ENCODE measurements at places on chromosomes 7 and 10.

- DNase-seq, result no peak
These were observed 13.7 kb downstream of the HTRA1 start for GRCh38 chr10:122475100-122475499.

- no peak for DNase-seq
These were observed 764.0 kb upstream of the LRRN3 start for GRCh38 chr7:110326966-110327365.

DNA sequence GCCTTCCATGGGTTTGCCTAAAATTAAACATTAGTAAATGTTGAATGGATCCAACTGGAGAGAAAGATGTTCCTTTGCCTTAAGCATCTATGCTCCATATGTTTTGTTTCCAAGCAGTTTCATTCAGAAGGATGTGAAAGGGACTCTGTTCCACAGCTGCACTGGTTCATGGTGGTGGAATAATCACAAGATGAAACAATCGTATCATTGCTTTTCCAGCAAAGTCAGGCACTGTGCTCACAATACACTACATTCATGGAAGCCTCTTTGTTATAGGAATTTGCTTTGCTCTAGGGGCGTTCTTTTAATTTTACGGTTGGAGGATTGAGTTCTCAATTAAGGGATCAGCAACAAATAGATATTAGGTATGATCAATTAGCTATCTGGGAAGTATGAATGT, 33.8 kb downstream of the RAMP3 start:
- DNase-seq, result no peak

DNA sequence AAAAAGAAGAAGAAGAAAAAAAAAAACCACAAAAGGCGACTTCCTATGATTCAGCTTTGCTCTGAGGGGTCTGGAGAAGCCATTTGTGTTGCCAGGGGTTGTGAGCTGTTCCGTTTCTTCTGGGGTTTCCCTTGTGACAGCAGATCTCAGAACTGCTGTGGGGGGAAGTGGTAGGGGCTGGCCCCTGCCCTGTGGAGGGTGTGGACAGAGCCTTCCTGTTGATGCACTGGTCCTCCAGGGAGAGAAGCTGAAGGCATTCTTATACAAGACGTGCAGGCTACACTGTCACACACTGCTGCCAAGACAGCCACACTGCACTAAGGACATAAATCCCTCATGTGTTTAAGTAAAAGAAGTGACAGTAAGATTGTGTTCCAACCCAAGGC, 17.3 kb upstream of the CSGALNACT2 start:
- DNase-seq, result no peak

- peak; percentile 29 for DNase-seq
These were observed 91.2 kb downstream of the TNS3 start for GRCh38 chr7:47490501-47491265.

- DNase-seq, result no peak
These were observed 6.5 kb downstream of the UROS start for GRCh38 chr10:125816548-125816947.

DNA sequence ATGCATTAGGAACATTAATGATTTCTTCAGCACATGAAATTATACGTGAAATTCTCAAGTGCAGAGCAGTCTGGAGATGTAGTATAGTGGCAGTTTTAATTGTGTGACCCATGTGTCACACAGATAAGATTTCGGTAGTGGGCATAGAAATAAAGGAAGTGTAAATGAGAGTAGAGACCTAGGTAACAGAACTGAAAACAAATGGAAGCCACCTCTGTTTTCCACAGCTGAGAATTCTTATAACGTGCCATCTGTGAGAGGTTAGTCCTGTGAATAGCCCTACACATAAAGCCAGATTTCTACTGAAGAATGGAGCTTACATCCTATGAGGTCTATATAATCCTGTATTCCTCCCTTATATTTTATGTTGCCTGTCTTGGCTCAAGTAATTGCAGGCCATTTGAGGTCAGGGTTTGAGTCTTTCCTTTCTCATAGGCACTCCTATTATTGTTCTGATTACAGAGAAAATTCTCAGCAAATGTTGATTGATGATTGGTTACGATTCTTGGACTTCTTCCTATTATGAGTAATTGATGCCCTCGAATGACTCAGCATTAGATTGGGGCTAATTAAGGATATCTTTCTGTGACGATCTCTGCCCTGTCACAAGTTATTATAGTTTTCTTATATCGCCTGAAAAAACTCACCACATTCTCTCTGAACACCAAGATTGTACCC, 258.2 kb downstream of the KIF20B start:
- no peak for DNase-seq

DNA sequence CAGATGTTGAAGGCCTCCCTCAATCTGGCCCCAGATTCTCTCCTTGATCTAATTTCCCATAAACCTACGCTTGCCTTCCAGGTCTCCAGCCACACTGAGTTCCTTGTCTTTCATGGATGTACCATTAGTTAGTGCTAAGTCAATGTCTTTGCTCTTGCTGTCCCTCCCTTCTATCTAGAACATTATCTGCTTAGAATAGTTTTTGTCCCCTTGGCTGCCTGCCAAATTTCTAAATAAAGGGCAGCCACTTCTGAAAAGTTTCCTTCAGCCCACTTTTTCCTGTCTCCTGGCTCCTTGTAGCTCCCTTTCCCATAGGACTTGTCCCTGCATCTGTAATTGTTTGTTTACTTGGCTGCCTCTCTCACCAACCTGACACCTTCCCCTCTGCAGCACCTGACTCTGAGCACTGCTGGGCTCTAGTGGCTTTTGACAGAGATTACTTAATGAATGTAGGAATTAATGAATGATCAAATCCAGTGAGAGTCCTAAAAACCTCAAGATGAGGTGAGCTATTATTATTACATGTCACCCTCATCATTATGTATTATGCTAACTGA, 58.3 kb downstream of the CXCL12 start:
- DNase-seq, result no peak

- DNase-seq, result no peak
These were observed 21.9 kb upstream of the CDCA7L start for GRCh38 chr7:21967598-21968003.

DNA sequence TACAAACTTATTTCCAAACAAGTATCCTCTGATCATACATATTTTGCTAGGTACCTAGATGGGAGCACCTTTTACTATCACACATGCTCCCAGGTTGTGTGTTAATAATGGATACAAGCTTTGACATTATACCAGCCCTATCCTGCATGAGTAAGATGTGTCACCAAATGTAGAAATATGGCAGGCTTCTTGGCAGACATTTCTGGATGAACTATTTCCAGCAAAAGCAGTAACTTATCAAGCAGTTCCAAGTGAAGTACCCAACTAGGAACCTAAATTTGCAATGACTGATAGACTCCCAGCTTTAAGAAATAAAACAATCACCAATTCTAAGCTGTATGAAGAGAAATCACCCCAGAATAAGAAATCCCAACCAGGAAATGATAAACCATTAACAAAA, 103.7 kb upstream of the TMEM72 start:
- no peak for DNase-seq

GRCh38 chr10:69413221-69413865, 3.4 kb downstream of the TACR2 start:
- DNase-seq, result no peak

DNA sequence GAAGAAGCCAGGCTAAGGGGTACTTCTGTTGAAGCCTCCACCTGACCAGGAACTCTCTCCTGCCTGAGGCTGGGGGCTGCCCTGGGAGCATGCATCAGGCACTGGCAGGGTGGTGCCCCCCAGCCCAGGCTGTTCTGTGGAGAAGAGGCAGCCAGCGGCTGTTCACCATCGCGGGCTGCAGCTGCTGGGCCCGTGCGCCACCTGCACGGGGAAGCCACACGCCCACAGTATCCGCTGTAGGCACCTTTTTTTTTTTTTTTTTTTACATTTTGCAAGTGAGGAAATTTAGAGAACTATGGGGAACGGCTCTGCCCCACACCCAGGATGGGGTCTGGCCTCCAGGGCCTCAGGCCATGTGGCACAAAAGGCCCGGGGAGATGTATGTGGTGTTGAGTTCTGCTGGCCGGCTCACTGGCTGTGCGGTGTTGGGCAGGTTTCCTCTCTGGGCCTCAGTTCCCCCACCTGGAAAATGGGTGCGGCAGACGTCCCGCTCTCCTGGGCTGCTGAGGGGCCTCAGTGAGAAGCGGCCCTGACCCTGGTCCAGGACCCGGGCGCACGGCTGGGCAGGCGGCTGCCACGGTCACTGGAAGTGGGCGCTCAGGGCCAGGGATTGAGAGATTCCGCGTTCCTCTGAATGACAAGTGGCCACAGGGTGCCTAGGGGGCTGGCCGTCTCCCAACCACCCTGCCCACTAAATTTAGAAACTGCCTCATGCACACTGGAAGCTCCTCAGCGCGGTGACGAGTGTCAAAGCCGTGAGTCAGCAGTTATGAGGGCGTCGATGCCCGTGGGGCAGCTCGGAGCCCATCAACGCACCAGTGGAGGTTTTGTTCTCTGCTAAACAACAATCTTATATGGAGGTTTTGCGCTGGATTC, 8.8 kb upstream of the INTS1 start:
- DNase-seq, result peak; percentile 80

DNA sequence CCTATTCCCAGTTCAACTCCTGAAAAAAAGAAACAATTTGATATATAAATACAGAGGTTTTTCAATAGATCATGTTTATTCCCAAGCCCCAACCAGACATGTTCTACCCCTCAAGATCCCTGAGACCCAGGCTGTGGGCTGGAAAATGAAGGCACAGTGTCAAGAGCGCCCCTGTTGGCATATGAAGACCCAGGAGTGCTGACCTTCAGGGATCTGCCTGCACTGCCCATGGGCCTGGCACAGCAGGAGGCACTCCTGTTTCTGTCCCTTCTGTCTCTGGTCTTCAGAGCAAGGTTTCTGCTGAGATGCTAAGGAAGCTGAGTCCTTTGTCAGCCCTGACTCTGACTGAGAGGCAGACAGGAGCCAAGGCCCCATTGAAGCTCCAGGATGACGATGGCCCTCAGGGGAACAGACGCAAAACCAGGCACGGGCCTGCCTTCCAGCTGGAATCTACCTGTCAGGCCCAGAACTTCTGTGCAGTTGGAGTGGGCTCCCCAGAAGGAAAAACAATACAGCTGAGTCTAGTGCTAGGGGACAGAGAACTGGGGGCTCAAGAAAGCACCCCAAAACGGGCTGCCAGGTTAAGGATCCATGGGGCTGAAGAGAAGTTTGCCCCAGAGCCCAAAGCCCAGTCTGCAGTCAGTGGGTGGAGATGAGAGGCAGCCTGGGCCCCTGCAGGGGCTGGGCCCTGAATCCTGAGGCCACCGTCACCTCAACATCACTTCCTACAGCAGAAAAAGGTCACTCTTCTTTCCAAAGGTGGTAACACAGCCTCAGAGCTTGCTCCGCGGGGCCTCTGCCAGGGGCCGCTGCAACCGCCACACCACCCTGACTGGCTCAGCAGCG, 6.7 kb upstream of the AIFM2 start:
- no peak for DNase-seq

DNA sequence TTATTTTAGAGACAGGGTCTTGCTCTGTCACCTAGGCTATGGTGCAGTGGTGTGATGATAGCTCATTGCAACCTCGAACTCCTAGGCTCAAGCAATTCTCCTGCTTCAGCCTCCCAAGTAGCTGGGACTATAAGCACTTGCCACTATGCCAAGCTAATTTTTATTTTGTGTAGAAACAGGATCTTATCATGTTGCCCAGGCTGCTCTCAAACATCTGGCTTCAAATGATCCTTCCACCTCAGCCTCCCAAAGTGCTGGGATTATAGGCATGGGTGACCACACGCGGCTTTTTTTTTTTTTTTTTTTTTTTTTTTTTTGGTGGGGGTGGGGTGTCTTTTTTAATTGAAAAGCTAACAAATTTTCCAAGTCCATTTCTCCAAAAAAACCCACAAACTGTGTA, 18.4 kb downstream of the HPS6 start:
- no peak for DNase-seq

GRCh38 chr10:38118072-38118807, 24.1 kb downstream of the ZNF37A start:
- no peak for DNase-seq

DNA sequence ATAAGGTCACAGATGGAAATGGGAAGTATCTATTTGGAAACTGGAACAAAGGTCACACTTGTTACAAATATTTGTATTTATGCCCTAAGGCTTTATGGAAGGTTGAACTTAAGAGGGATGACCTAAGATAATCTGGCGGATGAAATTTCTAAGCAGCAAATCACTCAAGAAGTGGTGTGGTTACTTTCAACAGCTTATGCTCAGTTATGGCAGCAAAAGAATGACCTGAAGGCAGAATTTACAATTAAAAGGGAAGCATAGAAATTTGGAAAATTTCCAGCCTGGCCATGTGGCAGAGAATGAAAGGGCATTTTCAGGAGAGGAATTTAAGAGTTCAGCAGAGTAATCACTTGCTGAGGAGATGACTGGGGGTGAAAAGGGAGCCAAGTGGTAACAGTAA, 95.8 kb upstream of the TNS3 start:
- no peak for DNase-seq

- DNase-seq, result no peak
These were observed 7.5 kb upstream of the KLF14 start for GRCh38 chr7:130741331-130741995.

- no peak for DNase-seq
These were observed 142.1 kb upstream of the PTPRZ1 start for GRCh38 chr7:121730869-121731268.

DNA sequence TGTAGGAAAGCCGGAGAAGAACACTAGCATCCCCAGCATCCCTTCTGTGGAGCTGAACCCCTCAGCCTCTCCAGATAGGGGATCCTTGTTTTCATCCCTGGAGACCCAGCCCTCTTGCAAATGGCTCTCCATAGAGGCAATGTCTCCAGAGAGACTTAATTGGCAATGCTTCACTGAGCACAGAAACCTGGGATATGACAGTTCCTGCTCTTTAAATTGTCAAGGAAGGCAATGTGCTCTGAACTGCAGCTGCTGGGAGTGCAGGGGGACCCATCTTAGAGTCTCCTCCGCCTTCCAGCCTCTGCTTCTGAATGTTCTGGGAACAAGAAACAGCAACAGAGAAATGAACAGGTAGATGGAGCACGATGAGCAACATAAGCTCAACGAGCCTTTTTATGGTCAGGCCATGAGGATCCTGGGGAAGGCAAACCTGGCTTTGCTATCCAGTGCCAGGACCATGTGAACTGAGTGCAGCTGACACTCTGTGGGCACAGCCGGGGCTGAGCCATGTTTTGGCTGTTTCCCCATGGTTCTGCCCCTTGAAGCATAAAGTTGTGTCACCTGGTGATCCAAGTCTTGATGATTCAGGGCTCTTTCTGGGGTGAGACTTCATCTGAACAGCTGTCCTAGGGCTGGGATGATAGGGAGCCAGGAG, 481.0 kb downstream of the PLXNA4 start:
- no peak for DNase-seq

Measured in RWPE2 (cell line).